AG09319 (cell line): ENCODE measurements at places on chromosomes 13 and 19.

DNA sequence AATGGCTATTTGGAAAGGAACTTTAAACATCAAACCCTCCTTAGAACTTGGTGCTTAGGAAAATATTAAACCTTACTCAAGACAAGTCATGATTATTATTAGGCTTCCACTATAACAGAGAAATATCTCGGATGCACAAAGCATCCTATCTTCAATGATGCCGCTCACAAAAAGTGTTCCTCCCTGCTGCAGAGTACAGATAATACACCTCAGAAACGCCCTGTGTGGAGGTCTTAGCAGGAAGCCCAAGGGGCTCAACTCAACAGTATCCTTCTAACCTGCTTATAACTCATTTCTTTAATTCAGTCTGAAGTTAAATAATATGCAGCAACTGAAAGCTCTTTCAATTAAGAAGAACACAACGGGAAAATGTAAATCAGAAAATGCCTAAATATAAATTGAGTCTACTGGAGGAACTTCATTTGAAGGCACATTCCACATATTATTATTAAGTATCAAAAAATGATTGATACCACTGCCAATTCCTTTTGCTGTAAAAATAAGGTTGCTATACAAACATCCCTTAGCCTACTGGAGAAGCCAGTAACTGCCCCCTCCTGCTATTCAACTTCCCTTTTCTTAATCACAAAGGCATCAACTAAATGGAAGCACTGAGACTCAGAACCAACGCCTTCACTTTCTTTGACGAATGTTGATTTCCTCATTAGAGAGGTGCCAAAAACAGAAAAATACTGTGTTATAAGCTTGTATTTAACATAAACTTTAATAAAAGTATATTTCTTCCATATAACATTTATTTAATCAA, 12.0 kb downstream of the ELF1 start:
- no peak for DNase-seq

DNA sequence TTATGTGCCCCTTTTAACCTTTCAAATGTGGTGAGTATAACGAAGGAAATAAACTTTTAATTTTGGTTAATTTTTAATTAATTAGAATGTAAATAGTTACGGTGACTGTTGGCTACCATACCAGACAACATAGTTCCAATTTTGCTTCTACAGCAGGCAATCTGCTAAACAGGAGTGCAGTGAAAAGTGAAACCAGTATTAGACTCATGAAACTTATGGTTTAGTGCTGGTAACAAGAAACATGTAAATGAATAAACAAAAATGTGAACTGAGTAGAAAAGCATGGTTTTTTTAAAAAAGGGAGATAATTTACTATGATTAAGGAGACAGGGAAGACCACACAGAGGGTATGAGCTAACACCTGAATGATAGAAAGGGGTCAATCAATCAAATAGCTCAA, 478.4 kb downstream of the PCDH9 start:
- DNase-seq = no peak

GRCh38 chr19:1049800-1050199, 9.9 kb downstream of the ABCA7 start:
- no peak for DNase-seq

DNA sequence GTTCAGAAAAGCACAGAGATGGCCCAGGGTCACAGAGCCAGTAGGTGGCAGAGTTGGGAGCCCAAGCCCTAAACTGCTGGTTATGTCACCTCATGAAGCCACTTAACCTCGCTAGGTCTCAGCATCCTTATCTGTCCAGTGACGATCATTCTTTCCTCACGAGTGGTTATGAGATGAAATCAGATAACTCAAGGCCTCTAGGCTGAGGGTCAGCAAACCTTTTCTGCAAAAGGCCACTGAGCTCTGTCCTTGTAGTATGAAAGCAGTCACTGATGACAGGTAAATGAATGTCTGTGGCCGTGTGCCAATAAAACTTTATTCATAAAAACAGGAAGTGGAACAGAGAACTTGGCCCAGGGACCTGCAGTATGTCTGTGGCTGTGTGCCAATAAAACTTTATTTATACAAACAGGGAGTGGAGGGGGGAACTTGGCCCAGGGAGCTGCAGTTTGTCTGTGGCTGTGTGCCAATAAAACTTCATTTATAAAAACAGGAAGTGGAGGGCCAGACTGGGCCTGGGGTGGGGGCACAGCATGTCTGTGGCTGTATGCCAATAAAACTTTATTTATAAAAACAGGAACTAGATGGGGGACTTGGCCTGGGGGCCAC, 71.2 kb downstream of the GNG7 start:
- DNase-seq = no peak

GRCh38 chr13:105442949-105443699, 1092.3 kb downstream of the EFNB2 start:
- DNase-seq = peak; percentile 24

DNA sequence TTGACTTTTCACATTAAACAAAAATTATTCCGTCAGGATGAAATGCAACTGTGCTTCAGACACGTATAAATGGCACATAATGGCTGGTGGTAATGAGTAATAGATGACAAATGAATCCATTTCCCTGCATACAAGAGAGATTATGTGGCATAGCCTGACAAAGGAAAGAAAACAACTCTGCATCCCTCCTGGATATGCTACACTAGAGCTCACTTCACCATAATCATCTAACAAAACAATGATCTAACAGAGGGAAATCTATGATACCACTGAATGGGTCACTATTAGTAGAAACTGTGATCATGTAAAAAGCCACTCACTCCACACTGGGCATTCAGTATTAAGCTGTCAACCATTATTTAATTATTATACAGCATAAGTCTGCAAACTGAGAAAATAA, 1498.4 kb downstream of the EFNB2 start:
- no peak for DNase-seq

DNA sequence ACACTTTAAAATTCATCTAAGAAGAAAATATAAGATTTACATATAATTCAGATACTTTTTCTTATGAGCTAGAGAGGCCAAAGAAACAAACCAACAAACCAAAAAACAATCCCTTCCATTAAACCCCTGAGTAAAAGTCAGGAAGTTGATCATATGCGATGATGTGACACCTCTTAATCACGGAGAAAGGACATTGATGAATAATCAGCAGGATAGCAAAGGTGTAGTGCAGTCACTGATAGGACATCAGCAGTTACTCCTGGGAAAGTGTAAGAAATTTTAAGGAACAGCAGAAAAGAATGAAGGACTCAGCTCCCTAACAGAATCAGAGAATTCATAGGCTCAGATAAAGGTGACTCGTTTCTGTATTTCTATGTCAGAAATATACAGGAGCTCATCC, 202.4 kb upstream of the EDNRB start:
- DNase-seq = no peak

- no peak for DNase-seq
Observed at GRCh38 chr13:106596275-106596937, 28.5 kb upstream of the ARGLU1 start.

GRCh38 chr19:39170386-39171231, 26.2 kb upstream of the NCCRP1 start:
- DNase-seq = no peak

DNA sequence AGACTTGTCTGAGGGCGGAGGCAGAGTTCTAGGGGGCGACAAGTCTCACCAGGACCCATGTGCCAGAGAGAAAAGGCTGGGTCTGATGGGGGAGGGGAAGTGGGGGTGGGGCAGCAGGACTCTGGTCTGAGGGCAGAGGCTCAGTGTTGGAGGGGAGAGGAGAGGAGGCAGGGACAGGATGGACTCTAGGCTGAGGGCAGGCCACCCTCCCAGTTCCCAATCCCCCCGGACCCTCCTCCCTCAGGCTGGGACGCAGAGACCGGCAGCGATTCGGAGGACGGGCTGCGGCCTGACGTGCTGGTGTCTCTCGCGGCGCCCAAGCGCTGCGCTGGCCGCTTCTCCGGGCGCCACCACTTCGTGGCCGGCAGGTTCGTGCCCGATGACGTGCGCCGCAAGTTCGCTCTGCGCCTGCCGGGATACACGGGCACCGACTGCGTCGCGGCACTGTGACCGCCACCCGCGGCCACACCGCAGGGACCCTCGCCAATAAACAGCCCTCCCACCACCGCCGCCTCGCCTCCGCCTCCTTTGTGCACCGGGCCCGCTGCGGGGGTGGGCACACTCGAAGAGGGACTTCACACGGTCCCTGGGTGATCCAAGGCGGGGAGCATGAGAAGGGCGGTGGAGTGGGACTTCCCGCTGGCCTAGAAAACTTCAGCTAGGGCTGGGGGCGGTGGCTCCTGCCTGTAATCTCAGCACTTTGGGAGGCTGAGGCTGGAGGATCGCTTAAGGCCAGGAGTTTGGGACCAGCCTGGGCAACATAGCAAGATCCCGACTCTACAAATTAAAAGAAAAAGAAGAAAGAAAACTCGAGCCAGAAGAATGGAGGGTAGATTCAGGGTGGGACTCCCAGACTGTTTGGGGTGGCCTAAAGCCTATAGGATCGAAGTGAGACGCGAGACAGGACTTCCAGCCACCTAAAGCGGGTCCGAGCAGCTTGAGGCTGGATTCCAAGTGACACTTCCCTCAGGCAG, 703 bp upstream of the CILP2 start:
- no peak for DNase-seq

- no peak for DNase-seq
Observed at GRCh38 chr13:112833551-112834257, 135.3 kb upstream of the MCF2L start.

- no peak for DNase-seq
Observed at GRCh38 chr13:43293986-43294385, 270.6 kb downstream of the DNAJC15 start.

GRCh38 chr19:29285878-29286277, 72.9 kb upstream of the UQCRFS1 start:
- DNase-seq = no peak

DNA sequence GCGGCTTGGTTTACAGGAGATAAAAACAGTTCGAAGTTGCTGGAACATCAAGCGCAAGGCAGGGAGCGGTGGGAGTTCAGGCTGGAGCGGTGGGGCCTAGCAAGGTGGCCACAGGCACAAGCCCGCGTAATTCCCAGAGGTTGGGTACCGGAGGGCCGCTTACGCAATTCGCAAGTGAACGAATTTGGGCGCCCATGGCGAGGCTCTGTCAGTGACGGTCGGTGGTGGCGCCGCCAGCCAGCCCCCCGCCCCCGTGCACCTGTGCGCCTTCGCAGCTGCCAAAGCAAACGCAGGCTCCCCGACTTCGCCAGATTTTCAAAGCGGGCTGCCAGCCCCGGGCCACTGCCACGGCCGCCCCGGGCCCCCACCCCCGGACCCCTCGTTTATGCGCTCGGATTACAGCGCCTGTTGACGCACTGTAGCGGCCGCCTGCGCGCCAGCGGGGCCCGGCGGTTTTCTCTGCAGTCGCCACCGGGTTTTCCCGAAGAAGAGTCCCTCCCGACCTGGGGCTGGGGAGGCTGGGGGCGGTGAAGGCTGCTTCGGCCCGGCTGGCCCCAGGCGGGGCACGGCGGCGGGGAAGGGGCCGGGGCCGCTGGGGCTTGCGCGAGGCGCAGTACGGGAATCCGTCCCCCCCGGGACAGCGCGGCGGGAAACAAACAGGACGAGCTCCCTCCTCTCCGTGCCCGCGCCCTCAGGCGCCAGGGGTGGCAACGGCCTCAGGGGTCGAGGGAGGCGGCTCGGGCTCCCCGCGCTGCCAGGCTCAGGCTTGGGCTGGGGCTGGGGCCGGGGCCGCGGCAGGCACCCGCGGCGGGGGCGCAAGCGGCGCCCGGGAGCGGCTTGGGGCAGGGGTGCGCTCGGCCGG, 709 bp downstream of the N4BP2L1 start:
- DNase-seq = no peak

- no peak for DNase-seq
Observed at GRCh38 chr19:10269333-10270179, 1.4 kb upstream of the ICAM1 start.

DNA sequence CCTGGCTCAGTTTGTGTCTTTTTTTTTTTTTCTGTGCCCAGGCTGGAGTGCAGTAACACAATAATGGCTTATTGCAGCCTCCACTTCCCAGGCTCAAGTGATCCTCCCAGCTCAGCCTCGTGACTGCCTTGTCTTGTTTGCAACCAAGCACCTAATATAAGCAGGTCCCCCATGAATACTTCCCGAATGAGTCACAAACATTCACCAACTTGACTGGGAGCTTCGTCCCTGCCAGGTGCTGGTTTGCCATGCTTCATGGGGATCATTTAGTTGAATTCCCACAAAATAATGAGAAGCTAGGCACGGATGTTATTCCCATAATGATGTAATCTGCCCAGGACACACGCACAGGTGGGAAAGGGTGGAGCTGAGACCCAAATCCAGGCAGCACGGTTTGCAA, 176.5 kb downstream of the CACNA1A start:
- DNase-seq = no peak

DNA sequence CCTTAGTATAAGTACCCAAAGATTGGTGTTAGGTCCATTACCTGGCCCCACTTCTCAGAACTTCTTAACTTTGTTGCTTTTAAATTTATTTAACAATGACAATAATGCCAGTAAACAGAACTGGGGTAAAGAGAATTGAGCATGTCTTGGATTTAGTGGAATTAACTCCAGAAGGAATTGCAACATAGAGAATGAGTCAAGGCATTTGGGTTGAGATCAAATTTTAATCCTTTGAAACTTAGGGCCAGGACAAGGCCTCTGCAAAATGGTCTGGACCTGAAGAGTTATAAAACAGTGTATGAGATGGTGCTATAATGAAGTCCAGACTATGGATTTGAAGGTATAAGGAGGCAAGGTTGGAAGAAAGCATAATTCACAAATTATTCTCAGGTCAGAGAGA, 1030.4 kb downstream of the SLITRK5 start:
- DNase-seq = no peak

GRCh38 chr19:18317961-18318800, 4.7 kb downstream of the LSM4 start:
- no peak for DNase-seq

GRCh38 chr19:1833540-1833939, 14.7 kb downstream of the REXO1 start:
- DNase-seq = no peak

- no peak for DNase-seq
Observed at GRCh38 chr13:21045100-21045499, 16.3 kb downstream of the LATS2 start.

DNA sequence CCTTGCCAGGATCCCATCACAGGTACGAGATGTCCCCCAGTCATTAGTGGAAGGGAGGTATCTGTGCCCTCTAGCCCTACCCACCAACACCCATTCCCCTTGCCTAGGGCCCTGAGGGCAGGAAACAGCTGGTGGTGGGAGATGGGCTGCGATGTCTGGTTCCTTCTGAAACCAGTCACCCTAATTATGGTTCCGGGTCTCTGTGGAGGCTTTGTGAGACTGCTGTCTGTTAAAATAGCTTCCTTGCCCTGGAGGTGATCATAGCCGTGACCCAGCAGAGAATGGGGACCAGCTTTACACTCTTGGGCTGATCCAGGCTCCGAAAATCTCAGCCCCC, 5.5 kb downstream of the ALDH16A1 start:
- no peak for DNase-seq
